Activated CD4-positive, alpha-beta T cell treated with anti-CD3 and anti-CD28 coated beads, Interleukin-2, amount 50 U/mL, for 4 hours (primary cell): ENCODE measurements at places on chromosomes 11 and 22.
A peak's percentile ranks its signal among the peaks of the same experiment; 100 is the strongest.

- no peak for DNase-seq
Measured at GRCh38 chr22:41782316-41782715, 18.2 kb upstream of the CCDC134 start.

DNA sequence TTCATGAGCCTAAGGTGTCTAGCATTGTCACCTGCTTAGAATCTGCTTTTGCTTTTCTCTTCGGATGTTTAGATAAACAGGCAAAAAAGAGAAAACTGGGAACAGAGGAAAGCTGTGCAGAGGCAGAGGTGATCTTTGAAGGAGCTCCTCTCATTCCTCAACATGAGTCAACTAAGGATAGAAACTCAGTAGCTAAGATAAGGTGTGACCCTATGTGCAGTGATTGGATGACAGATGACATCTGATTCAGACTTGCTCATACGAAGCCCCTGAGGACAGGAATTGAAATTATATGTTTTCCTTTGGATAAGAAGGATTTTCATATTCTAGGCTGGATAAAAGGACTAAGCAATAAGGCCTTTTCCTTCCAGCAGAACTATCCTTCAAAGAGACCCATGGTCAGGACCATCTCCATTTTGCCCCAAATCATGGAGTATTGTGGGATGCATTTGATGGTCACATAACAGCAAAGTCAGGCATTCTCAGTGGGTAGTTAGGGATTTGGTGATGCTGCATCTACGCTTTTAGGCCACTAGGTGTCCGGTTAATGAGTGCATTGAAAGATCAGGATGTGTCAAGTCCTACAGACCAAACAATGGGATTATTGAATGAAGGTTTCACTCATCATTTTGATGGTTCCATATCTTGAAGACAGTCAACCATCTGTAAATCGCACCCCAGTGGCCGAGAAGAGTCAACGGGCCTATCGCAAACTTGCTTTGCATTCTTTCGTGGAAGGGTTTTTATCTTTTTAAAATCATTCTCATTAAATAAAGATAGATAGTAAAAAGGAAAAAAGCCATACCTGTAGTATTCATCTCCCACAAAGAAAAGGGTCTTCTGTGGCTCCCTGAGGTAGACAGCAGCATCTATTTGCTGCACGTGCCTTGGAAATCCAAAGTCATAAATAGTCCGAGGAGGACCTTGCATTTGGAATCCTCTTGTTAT, 32.2 kb downstream of the MMP20 start:
- DNase-seq: no peak

GRCh38 chr11:10607462-10608132, 39.1 kb upstream of the LYVE1 start:
- no peak for DNase-seq

GRCh38 chr11:12845163-12845562, 164.0 kb upstream of the RASSF10 start:
- DNase-seq: no peak

DNA sequence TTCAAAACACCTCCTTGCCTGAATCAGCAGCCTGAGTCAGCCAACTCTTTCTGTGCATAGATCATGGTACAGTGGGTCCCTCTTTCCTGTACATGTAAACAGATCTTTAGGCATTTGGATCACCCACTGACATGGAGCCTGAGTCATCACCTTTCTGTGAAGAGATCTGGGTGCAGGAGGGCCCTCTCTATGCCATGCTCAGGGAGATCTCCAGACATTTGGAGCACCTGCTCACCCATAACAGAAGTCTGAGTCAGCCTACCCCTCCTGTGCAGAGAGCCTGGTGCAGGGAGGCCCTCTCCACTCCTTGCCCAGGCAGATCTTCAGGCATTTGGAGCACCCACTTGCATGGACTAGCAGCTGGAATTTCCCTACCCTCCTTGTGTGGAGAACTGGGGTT, 56.2 kb upstream of the GLYAT start:
- DNase-seq: no peak

DNA sequence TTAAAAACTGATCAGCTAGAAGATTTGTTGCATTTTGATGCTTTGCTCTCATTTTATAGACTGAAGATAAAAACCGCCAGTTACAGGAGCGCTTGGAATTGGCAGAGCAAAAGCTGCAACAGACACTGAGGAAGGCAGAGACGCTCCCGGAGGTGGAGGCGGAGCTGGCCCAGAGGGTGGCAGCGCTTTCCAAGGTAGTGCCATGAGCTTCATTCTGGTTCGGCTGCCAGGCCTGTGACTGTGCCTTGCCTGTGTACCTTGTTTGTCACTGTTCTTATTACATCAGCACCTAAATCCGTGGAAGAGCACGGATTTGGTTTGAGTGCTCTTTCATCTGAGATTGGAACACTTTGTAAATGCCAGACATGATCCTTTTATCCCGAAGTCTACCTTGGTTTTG, 61.4 kb downstream of the PPFIA1 start:
- no peak for DNase-seq

- DNase-seq: no peak
Measured at GRCh38 chr11:128757886-128758612, 64.2 kb downstream of the FLI1 start.

DNA sequence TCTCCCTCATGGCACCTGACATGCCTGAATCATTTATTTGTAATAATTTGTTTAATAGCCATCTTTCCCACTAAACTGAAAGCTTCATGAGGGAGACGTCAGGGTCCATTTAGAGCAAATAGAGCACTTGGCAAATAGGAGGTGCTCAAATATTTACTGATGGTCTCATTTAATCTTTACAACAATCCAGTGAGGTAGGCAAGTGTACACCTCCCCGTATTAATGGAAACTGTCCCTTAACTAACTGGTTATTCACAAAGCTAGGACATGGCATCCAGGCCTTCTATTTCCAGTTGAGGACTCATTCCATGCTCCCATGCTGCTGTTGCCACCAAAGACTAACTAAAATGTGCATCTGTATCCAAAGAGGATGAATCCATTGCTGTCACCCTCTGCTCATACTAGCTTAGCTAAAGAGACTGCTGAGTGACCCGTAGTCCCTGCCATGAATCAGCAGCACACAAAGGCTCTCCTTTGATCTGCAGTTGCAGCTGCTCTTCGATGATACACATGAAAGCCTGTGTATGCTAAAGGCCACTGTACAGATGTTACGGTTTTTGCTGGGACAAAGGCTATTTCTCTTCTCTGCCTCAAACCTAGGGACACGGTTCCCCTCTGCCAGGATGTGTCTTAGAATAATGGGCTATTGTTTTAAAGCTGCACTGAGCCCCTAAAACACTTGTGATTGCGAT, 82.6 kb downstream of the RAB30 start:
- no peak for DNase-seq

- peak; percentile 73 for DNase-seq
Measured at GRCh38 chr22:22810018-22810427, 77.6 kb upstream of the IGLL5 start.

GRCh38 chr11:35980686-35981390, 37.0 kb downstream of the LDLRAD3 start:
- no peak for DNase-seq

DNA sequence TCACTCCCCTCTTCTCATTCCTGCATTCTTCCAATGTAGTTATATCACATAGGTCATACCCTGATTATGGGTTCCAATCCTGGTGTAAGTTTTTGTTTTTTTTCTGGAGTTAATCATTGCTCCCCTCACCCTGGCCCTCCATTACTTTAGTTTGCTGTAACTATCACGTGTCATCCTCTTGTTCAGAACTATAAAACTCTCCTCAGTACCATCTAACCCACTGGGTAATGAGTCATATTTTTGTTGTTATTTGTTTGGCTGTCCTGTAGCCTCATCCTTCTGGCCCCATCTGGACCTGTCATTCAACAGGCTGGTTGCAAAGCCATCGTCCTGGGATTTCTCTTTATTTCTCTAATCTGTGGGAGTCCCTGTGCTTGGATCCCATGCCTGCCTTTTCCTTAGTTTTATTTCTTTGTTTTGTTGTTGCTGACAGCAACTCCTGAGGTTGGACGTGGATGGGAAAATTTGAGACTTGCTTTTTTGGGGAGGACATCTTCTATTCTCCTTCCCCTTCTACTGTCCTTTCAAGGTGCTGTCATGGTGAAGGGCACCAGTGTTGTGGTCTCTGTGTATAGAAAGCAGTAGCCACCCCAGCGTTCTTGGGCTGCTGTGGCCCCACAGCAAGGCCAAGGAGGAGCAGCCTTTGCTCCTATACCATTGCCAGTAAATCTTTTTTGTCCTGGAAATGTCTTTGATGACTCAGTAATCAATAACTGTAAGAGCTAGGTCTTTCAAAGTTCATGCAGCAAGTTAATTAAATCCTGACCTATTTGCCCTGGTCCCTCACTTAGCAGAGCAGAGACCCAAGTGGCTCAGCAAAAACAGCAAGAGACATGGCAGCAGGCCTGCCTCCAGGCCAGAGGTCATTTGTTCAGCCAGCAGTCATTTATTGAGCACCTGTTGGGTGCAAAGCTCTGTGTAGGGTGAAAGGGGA, 82.5 kb downstream of the C22orf31 start:
- no peak for DNase-seq

DNA sequence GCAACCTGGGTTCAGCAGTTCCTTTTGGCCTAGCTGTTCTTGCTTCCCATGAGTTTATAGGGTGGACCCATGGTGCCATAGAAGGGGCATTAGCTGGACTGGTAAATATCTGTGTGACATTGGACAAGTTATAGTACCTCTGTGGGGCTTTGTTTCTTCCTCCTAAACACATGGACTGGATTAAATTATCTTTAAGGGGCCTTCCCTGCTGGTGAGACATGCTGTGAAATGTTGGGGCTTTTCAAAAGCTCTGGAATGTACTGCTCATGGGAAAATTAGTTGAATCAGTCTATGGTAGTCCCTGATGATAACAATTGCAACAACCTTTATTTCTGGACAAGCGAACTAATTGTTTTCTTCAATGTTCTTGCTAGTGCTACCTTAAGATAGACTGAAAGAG, 276.2 kb downstream of the BLID start:
- no peak for DNase-seq

DNA sequence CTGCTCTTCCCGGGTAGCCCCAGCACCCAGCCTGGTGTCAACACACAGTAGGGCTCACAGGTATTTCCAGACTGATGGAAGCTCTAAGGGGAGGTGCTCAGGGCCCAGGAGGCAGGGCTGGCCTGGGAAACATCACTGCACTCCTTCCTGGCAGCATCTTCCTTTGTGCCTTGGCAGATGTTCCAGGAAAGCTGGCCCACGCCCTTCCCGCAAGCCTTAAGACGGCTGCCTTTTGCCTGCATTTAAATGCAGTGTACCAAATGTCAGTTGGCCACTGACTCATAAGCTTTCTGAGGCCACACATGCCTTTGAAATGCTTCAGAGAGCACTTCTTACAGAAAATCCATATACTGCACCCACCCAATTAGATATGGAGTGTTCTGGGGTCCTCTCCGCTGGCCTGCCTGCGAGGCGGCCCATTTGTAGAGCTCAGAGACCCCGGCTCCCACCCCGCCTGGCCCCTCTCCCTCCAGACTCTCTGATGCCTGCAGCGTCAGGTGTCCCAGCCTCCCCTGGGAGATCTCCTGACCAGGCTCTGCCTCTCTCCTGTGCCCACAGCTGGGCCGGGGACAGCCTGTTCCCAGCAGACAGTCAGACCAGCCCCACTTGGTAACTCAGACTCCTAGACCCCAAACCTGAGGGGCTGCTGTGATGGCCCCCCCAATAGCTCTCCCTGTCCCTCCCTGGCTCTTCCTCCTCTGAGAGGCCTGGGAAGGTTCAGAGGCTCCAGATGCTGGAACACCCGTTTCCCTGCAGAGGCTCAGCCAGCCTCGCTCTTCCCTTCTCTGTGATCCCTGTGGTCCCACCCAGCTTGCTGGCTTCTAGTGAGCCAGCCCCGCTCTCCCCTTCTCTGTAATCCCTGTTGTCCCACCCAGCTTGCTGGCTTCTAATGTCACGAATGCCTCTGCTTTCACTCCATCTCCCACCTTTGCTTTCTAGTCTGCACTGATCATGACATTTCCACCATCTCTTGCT, 47.6 kb upstream of the THY1 start:
- DNase-seq: no peak

DNA sequence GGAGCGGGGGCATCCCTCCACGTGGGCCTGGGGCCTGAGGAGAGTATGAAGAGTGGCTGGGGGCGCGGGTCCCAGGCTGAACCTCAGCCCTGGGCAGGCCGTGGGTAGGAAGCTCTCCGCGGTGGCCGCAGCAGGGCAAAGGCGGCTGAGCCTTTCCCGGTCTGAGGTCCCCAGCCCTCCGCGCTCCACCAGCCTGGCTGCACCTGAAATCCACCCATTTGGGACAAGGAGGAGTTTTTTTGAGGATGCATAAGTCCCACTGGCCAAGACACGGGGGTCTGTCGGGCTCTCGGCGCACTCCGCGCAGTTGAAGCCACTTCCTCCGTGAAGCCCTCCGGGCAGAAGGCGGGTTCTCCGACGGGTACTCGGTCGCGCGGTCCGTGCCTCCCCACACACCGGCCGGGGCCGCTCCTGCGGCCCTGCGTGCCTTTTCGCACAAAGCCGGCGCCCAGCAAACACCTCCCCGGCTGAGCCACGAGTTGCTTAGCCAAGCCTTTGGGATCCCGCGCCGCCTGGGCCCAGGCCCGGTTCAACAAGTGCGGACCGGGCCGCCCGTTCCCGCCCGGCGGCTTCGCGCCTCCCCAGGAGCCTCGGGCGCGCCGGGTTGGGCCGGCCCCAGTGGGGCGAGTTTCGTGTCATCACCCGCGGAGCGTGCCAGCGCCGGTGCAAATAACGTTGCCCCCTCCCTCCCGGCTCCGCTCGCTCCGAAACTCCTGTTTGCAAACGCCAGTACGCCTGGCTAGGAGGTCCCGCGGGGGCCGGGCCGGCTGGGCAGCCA, 666 bp upstream of the OVOL1 start:
- DNase-seq: no peak

DNA sequence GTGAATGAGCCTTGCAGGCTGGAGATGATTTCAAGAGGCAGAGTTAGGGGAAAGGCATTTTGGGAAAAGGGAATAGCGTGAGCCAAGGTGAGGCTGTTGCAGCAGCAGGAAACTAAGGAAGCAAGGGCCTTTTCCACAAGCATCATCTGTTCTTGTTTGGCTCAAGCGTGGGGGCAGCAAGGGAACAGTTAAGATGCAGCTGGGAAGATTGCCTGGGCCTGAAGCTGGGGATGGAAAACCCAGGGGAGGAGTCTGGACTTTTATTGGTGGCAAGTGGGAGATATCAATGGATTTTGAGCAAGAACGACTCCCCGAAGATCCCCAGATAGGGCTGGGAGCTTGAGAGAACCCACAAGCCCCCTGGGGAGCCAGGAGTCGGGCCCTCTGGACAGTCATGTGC, 27.3 kb upstream of the PICK1 start:
- DNase-seq: no peak

DNA sequence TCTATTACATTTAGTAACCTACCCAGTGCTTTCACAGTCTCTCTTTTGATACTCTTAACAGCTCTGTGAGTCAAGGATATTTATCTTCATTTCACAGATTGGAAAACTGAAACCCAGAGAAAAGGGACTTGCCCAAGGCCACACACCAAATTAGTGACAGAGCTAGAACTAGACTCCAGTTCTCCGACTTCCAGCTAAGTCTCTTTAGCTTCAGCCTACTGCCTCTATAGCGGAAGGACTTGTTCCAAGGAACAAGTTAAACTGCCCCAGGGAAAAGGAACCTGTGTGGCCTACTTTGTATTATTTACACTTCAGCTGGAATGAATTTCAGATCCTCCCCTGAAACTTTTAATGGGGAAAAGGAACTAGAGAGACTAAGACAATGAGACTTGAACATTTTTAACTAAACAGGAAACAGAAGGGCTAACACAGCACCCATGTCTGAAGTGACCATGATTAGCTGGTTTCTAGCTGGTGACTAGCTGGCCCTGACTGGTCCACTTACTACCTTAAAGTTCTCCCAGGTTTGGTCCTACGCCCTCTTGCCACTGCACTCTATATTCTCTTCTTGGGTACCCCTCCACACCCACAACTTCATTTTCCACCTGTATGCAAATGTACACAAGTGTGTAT, 1.3 kb downstream of the LRRC51 start:
- DNase-seq: no peak

- DNase-seq: no peak
Measured at GRCh38 chr11:119814766-119815165, 85.8 kb upstream of the NECTIN1 start.
